ENCODE measurements at places on chromosomes 2 and 18.

- DNase-seq, result no peak
Measured at GRCh38 chr2:65613968-65614555, 181.7 kb upstream of the SPRED2 start.

DNA sequence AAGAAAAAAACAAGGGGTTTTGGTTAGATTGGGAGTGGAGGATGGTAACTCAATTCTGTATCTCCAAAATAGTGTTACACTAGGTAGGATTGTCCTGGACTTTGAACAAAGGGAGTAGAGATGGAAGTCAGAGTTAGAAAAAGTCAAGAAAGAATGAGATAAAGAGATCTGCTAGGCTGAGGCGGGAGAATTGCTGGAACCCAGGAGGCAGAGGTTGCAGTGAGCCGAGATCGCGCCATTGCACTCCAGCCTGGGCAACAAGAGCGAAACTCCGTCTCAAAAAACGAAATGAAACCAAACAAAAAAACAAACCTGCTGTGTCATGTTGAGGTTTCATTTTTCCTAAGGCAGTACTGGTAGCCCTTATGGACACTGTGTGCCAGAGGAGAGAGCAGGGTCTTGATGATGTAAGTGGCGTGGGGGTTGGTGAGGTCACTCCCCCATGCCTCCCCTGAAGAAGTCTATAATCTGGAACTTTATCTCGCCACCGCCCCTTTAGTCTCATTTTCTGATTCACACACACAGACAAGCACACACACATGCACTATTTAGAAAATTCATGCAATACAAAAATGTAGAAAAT is 10.5 kb downstream of the DRC1 start:
- DNase-seq, result no peak

GRCh38 chr18:25425024-25425423 is 73.1 kb upstream of the ZNF521 start:
- no peak for DNase-seq

DNA sequence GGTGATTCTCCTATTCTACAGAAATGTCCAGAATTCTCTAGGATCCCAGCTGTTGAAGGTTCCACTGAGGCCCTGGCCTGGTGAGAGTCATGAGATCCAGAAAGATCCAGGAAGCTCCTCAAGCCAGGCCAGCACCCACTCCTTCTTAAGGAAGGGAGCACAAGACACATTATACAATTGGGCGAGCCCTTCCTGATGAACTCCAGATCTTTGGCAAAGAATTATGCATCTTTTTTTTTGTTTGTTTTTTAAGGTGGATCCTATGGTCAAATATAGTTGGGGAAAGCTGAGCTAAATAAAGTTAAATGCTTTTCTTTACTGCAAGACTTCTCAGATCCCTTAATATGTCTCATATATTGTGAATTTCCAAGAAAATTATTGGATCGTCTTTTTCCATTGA is 37.0 kb upstream of the LOXHD1 start:
- no peak for DNase-seq

- DNase-seq, result peak; percentile 35
Measured at GRCh38 chr2:169664600-169664977, 29.6 kb downstream of the CFAP210 start.

- no peak for DNase-seq
Measured at GRCh38 chr2:9769171-9770005, 73.9 kb upstream of the TAF1B start.

GRCh38 chr2:170298115-170298514 is 120.2 kb downstream of the MYO3B start:
- no peak for DNase-seq

- DNase-seq, result no peak
Measured at GRCh38 chr18:47821314-47821713, 109.1 kb downstream of the SMAD2 start.

DNA sequence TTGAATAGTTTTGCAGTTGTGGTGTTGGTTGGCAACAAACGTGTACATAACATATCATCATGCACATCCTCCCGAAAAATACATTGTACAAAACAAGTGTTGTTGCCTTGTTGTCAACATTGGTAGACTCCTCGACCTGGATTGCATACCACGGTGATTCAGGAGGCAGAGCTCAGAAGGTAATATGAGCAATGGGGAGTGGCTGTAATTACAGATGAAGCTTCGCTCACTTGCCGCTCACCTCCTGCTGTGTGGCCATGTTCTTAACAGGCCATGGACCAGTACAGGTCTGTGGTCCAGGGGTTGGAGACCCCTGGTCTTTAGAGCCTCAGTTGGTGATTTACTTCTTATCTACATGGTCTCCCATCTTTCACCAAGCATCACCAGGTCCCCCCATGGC is 1423.2 kb upstream of the NXPH2 start:
- DNase-seq, result no peak

DNA sequence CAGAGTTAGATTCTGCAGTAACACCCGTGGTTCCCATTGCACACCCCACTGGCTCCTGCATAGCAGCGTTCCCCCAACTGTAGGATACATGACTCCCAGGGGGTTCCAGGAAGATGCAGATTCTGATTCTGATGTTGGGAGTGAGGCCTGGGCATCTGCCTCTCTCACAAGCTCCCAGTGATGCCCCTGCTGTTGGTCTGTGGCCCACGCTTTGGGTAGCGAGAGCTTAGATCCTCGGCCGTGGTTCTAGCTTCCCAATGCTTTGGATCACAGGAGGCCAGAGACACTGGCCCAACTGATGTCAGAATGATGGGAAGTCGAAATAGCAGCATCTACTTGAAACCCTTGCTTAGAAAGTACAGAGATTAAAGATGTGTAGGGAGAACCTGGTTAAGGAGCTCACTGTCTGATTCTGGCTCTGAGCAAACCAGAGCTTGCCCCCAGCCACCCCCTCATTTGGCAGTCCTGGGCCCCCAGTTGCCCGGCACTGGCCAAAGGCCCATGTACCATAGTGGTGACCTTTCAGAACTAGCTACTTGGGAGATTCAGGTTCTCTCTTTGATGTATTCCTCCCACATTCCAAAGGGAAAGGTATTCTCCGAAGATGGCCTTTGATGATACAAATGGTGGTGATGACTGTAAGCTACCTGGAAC is 197.5 kb downstream of the FAM210A start:
- no peak for DNase-seq

GRCh38 chr2:113078350-113078839 is 10.6 kb downstream of the IL1F10 start:
- DNase-seq, result no peak

- no peak for DNase-seq
Measured at GRCh38 chr2:124559236-124559635, 534.1 kb downstream of the CNTNAP5 start.

GRCh38 chr18:76803413-76803812 is 18.9 kb upstream of the ZNF236 start:
- no peak for DNase-seq

- DNase-seq, result peak; percentile 51
Measured at GRCh38 chr2:159098361-159098760, 129.9 kb downstream of the TANC1 start.

DNA sequence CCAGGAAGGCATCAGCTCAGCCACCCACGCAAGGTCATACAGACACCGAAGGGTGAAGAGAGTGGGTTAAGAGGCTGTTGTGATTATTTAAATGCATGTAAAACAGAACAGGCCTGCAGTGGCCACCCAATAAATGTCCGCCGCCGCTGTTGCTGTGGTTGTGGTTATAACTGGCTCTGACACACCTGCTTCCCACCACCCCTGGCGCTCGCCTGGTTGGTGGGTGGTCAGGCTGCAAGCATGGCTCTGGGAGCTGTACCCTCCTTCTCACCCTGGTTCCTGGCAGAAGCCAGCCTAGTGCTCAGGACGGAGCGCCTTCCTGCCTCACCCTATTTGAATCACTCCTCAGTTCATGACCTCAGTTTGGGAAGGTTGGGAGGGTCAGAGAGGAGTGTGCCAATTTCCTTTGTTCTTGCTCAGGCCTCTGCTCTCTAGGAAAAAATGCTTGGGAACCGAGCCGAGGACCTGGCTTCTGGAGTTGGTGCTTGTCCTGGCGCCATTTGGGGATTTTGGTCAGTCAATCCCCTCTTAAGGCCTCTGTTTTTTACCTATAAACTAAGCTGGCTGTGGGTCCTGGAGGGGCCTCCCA is 5.3 kb upstream of the CRYBA2 start:
- DNase-seq, result no peak

DNA sequence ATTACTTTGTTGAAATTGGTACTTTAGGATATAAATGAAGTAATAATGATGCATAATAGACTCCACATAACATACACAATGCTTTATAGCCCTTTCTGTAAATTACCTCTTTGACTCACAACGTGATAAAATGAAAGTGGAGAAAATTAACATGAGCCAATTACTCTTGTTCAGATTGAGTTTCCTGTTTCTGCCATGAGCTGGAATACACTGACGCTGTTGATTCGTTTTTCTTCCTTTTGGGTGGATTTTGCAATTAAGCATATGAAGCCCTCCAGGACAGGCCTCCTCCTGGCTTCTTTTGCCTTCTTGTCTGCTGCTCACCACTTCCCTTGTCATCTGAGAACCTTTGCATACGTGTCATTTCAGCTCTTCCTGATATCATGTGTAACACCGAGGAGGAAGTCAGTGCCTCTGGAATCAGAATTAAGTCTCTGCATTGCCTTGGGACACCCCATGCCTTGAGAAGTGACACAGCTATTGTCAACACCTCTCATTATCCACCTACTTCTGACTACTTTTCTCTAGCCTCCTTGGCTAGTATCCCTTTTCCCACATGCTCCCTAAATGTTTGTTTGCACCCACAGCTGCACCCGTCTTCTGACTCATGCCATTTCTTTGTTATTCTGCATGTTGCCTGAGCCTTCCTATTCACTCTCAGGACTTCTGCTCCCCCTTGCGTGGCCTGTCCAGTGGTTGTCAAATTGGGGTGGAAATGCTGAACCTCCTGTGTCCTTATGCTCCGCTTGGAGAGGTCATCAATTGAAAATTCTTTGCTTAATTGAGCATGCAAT is 134.1 kb downstream of the FMNL2 start:
- peak; percentile 8 for DNase-seq

DNA sequence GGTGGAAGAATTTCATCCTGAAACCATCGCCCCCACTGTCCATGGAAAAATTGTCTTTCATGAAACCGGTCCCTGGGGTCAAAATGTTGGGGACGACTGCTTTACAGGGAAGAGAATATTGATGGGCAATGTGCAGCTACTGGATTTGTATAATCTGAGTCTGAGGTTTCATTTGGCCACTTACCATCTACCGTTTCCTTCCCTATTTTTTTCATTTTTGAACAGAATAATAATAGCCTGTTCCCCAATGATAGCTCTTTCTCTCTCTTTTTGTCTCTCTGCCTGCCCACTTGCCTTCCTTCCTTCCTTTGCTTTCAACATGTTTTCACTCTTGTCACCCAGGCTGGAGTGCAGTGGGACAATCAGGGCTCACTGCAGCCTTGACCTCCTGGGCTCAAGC is 78.3 kb upstream of the TLK1 start:
- no peak for DNase-seq

GRCh38 chr2:234827096-234827860 is 124.5 kb upstream of the SH3BP4 start:
- DNase-seq, result peak; percentile 79

DNA sequence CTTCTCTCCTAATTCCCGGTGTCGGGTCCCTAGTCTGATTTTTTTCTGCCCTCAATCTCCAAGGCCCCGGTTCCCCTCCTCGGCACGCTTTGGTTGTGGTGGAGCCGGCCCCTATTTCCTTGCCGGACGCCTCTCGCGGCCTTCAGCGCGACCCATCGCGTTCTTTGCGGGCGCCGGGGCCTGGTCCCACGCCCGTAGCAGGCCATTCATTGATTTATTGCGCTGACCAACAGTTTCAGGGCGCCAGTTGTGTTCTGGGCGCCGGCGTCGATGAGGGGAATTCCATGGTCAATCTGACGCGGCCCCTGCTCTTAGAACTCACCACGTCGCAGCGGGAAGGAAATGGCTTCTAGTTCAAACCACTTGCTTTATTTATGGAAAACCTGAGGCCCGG is 396 bp downstream of the CNOT9 start:
- peak; percentile 84 for DNase-seq

DNA sequence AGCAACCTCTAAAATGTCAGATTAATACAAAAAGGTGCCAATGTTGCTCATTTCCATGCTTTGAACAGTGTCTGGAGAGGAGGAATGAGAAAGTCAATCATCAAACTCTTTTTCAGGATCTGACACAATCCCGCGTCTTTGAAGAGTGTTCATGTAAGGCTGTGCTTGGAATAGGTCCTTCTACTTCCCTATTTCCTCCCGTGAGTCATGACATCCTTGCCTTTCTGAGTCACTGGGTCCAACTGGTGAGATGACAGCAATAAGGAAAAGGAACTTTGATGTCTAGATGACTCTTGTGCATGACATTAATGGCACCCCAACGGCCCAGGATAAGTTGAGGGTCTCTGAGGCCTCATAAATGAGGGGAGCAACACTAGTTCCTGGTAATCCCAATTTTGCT is 109.0 kb upstream of the CELF4 start:
- no peak for DNase-seq

DNA sequence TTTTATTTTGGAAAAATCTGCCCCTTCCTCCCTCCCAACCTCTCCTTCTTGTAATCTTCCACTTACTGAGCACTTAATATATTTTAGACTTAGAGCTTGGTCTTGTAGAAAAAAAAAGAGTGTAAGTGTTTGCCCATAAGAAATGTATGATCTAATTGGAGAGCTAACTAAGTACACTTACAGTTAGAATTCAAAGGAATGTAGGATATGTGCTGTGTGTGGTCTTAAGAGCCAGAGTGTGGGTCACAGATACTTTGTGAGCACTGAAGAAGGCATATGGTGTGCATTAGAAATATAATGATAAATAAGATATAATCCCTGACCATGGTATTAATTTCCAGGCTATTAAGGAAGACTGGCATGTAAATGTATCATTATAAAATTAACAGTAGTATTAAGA is 91.8 kb upstream of the ZNF521 start:
- no peak for DNase-seq

- DNase-seq, result no peak
Measured at GRCh38 chr2:10500601-10501361, 52.7 kb upstream of the ODC1 start.

- DNase-seq, result peak; percentile 29
Measured at GRCh38 chr2:157825885-157826284, 50.2 kb downstream of the ACVR1 start.

DNA sequence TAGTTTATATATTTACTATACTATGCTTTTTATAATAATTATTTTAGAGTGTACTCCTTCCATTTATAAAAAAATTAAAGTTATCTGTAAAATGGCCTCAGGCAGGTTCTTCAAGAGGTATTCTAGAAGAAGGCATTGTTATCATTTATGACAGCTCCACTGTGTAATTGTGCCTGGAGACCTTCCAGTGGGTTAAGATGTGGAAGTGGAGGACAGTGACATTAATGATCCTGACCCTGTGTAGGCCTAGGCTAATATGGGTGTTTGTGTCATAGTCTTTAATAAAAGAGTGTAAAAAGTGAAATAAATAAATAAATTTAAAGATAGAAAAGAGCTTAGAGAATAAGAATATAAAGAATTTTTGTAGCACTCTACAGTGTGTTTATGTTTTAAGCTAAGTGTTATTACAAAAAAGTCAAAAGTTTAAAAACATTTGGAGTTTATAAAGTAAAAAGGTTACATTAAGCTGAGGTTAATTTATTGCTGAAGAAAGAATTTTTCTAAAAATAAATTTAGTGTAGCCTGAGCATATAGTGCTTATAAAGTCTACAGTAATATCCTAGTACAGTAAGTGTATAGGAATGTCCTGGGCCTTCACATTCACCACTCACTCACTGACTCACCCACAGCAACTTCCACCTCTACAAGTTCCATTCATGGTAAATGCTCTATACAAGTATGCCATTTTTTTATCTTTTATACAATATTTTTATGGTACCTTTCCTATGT is 190.0 kb upstream of the SESTD1 start:
- DNase-seq, result peak; percentile 80

All from adipocyte (in vitro differentiated cells).